ENCODE measurements at places on chromosomes 2 and 18.

DNA sequence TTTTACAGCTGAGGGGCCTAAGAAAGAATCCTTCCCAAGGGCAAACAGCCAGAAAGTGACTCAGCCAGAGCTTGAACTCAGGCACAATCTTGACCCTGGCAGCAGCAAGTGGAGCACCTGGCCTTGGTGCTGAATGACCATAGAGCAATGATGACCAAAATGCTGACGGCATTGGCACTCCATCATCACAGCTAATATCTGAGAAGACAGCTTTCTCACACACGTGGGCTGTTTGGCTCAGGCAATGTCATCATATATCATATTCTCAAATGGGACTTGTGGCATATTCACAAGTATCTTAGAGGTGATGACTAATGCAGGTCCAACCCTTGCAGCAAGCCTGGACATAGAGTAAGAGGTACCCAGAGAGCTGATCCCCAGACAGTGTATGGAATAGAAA is 443.9 kb upstream of the MYT1L start:
- DNase-seq: no peak

DNA sequence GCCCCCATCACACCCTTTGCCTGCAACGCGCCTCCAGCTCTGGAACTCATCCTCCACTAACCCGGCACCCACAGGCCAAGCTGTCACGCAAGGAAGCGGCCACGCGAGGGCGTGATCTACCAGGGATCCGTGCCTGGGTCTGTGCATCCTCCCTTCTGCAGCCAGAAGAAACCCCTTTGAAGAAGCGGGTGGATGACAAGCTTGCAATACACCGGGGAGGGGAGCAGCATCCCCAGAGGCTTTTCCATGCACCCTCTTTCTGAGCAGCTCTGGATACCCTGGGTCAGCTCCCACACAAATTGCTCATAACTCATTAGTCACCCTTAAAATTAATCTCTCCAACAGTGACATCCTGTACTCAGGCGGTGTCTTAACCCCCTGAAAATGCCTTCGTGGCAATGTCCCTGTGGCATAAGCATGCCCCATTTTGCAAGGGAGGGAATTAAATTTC is 47.6 kb downstream of the PDCL3 start:
- DNase-seq: peak; percentile 50

DNA sequence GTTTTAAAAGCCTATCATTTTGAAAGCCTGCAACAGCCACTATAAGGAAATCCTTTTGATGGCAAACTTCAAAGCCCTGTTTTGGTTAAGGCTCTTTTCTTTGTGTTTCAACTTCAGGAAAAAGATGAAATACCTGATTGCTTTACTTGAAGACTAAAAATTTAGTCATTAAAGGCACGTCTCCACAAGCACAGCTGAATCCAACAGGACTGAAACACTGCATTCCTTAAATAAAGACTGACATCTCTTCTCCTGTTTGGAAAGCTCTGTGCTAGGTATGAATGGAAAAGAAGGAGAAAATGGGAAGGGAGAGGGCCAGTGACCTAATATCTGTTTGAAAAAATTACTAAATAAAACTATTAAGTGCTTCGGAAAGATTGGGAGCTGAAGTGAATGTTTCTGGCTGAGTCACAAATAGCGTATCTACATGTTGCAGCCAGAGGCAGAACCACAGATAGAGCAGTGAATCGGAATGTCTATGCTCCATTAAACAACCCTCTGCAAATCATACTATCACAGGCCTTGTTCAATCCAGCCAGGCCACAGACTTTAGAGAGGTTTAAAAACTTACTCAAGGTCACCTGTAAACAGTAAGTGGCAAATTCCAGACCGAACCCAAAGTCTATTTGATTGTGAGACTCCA is 21.1 kb upstream of the RALBP1 start:
- no peak for DNase-seq

GRCh38 chr2:172107690-172108586 is 5.2 kb upstream of the DLX2 start:
- no peak for DNase-seq

- DNase-seq: no peak
Observed at GRCh38 chr2:101508636-101509035, 33.7 kb upstream of the RFX8 start.

- DNase-seq: no peak
Observed at GRCh38 chr2:216632346-216632951, 771 bp upstream of the IGFBP2 start.

DNA sequence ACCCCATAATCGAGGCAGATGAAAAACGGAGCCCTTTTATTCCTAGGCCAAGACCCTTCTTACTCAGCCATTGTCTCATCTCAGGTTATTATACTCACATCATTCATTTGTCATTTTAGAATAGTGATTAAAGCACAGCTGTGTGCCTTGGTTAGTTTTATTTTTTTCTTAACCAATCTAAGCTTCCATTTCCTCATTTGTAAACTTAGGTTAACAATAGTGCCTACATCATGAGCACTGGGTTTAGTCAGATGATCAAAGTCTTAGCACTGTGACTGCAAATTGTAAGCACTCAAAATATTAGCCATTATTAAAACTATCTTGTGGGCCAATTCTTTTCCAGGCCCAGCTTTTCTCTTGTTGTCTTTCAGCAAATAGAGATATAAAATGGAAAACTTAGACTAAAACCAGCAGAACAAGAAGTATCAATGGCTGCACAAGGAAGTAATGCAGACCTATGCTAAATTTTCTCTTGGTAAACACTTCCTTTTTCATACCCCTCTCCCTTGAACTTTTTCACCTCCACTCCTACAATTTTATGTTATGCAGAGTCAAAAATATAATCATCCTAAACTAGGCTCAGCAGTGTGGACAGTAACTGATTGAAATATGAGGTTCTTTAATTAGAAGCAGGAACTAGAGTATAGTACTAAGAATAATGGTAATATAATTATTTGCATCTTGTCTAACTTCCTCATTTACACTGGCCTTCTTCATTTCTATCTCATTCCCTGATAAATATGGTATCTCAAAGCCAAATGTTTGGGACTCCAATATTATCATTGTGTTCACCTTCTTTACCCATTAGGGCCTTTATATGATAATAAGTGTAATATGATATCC is 21.5 kb upstream of the GALNT3 start:
- peak; percentile 29 for DNase-seq

GRCh38 chr2:64568836-64569235 is 44.7 kb downstream of the AFTPH start:
- DNase-seq: no peak

DNA sequence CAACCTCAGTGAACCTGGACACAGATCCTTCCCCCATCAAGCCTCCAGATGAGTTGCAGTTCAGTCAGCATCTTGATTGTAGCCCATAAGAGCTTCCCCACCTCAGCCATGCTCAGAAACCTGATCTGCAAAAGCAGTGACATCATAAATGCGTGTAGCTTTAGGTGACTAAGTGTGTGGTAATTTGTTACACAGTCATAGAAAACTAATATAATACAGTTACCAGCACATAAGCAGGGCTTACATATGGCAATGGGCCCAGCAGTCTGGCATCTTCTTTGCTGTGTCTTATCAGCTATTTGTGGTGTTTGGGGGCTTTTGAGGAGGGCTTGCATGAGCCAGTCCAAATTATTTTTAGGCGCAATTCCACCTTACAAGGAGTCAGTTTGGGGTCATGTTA is 807.0 kb downstream of the SLC4A3 start:
- DNase-seq: no peak

DNA sequence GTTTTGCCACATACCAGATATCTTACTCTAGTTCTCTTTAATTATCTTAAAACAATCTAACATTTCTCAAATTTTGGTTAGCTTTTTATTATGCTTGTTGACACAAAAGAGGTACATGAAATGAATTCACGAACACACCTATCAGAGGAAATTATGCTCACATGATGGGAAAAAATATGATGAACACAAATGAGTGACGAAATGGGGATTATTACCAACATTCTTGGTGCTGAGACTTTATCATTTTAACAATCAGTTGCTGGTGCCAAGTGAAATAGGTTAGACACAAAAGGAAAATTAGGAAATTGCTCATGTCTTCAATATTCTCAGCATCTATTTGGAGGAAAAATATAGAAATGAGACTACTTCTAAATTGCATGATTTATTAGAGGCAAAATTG is 944.7 kb upstream of the NRXN1 start:
- DNase-seq: no peak

GRCh38 chr2:160308915-160309314 is 108.8 kb upstream of the ITGB6 start:
- no peak for DNase-seq

Data from OCI-LY7 (cell line).